ENCODE measurements at places on chromosomes 2 and 18. TPM values are rescaled to one million over a fixed set of nuclear protein-coding genes. Genes with fewer than 3 reads are reported as not detected.

ABCG5 gene
- not detected for total RNA-seq

GRCh38 chr2:39618736-39619135, 47.0 kb upstream of the TMEM178A start:
- no peak for DNase-seq

GRCh38 chr18:27544206-27544605, 359.1 kb upstream of the CHST9 start:
- no peak for DNase-seq

DNA sequence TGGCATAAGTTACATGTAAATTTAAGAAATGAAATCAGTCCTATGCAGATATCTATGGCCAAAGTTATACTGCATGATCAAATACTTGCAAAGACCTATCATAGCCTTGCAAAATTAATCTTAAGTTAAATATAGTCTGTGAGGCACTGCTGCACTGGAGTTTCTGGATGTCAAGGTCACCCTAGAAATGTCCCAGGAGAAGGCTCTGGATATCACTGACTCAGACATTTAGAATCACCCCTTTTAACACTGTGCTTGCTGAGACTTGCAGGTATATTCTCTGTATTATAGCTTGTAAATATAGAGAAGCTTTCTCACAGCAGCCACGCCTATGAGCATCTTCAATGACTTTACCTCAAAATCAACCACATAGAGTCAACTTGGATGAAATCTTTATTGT, 51.5 kb downstream of the ETAA1 start:
- DNase-seq: no peak

- DNase-seq: no peak
These were observed 343.7 kb downstream of the INSIG2 start for GRCh38 chr2:118431997-118432396.

GRCh38 chr2:164473021-164473420, 148.3 kb downstream of the GRB14 start:
- DNase-seq: no peak

GRCh38 chr2:97834610-97835009, 121.2 kb downstream of the ZAP70 start:
- no peak for DNase-seq

DNA sequence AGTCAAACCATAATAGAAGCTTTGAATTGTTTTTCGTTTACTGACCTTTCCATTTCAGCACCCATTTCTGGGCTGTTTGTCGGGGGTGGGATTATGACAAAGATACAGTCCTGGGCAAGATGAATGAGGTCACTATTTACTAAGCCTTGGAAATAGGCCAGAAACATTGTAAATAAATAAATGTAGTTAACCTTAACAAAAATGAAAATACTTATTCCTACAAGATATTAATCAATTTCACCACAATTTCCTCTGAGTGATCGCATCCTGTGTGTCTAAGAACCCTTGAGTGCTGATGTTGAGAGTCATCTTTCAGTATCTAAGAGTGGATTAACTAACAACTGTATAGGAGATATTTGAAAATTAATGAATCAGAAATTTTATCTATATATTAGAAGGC, 14.0 kb downstream of the ITGA4 start:
- no peak for DNase-seq

DNA sequence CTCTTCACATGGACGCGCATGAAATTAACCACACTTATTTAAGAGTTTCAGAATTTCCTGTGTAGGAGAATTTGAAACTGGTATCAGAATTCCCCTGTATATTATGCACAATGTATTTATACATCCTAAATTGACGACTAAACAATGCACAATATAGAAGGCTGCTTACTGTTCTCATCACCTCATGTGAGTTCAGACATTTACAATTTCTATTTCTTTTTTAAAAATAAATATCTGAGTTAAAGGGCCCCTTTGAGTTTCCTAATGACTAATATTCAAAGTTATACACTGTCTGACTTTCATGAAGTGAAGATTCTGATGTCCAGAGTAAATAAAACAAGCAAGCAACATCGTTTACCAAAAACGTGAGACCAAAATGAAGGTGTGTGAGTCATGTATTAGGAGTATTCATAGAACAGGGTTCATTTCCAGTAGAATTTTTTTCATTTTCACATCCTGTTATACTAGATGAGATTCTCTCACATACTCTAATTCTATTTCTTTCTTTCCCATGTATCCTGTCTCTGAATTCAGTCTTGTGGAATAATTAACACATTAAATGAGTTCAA, 406.2 kb downstream of the NUP35 start:
- no peak for DNase-seq

DNA sequence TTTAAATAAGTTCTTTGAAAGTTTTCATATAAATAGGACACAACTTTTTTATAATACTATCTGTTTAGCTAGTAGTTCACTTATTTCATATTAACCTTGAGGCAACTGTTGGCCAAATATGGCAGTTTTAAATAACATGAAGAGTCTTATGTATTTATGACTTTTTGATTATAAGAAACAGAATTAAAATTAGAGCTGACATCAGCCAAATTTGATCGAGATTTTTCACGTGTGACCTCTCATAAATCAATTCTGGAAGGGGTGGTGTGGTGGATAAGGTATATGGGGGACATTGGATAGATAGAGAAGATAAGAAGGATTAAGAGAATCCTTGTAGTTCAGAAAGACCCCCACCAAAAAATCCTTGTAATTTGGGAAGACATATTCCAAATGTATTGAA, 776.6 kb downstream of the LRRTM4 start:
- no peak for DNase-seq

DNA sequence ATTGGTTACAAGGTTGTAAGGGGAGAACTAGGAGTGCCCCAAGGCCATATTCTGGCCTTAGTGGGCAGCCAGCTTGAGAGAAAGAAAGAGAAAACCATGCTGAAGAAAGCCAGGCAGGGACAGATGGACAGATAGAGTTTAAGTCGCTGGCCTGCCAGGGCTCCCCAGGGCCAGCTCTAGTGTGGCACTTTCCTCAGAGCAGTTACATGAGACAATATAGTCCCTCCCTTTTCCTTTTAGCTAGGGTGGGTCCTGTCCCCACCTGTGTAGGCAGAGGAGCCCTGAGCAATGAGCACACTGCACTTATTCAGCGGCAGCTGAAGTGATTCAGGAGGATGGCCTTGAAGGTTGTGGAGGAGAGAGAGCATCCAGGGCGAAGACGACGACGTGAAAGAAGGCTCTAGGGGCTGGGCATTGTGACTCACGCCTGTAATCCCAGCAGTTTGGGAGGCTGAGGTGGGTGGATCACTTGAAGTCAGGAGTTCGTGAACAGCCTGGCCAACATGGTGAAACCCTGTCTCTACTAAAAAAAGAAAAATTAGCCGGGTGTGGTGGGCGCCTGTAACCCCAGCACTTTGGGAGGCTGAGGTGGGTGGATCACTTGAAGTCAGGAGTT, 152.0 kb upstream of the SLC1A4 start:
- DNase-seq: no peak

DNA sequence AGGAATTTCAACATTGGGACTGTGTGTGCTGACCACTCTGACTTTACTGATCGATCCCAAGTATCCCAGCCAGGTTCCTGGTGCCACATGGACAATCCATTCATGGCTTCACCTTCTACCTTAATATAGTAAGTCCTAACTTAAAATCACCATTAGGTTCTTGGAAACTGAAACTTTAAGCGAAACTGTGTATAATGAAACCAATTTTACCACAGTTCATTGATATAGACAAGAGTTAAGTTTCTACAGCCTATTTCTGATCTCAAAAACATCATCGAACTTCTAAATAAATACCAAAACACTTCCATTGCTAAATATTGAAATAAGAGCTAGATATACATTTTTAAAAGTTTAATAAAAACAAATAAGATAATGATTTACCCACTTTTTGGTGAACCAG, 4.4 kb upstream of the EXOC6B start:
- no peak for DNase-seq

All from activated CD4-positive, alpha-beta T cell treated with anti-CD3 and anti-CD28 coated beads, Interleukin-2, amount 10 ng/mL, durations not matched to agents 7 days and 5 days (primary cell).